ENCODE measurements at places on chromosomes 6 and 20. TPM values are rescaled to one million over a fixed set of nuclear protein-coding genes. Genes with fewer than 3 reads are reported as not detected.

Gene ULBP3
- total RNA-seq: 0.78 TPM

Gene ARFGEF3
- 13.5 TPM for total RNA-seq

DNA sequence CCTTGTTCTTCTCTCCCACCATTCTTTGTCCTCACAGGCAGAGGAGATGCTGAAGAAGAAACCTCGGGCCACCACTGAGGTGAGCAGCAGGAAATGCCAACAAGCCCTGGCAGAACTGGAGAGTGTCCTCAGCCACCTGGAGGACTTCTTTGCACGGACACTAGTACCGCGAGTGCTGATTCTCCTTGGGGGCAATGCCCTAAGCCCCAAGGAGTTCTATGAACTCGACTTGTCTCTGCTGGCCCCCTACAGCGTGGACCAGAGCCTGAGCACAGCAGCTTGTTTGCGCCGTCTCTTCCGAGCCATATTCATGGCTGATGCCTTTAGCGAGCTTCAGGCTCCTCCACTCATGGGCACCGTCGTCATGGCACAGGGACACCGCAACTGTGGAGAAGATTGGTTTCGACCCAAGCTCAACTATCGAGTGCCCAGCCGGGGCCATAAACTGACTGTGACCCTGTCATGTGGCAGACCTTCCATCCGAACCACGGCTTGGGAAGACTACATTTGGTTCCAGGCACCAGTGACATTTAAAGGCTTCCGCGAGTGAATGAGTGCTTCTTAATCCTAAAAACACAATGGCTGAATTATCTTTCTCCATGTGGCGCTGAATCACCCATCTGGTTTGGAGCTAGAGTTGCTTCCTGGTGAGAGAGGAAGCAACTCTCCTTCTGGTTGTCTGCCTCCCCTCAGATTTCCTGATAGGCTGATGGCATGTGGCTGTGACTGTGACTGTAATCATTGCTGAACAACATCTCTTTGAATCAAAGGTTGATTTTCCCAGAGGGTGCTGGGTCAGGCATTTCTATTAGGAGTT lies 4.6 kb downstream of the MAD2L1BP start:
- DNase-seq: no peak
- H3K4me1 ChIP-seq: peaks cover 34% of the 10 kb centered on the region
- H3K36me3 ChIP-seq: no peaks in the 10 kb centered on the region
- H3K27ac ChIP-seq: no peak overlapping the region
- no peak overlapping the region for H3K4me3 ChIP-seq

- no peak overlapping the region for H3K27ac ChIP-seq
- H3K4me1 ChIP-seq: no peaks in the 10 kb centered on the region
- H3K4me3 ChIP-seq: no peak overlapping the region
- no peaks in the 10 kb centered on the region for H3K36me3 ChIP-seq
- DNase-seq: no peak
These were observed 1225.5 kb upstream of the CITED2 start for GRCh38 chr6:140599916-140600315.

DNA sequence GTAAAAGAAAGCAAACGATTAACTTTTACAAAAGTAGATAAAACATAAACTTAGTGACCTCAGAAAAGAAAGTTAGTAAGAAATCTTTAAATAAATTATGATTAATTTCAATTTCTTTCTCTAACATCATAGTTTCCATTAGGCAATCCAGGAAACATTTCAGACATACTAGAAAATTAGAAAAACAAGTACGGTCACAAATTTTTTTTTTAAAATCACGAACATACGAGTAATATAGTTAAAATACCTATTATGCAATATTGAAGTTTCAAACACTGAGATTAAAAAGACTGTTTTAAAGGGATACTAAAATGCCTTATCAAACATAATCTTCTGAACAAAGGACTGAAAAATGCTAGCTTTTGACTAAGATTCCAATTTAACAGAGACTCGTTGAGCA lies 26.2 kb downstream of the NOL7 start:
- no peak for DNase-seq
- H3K27me3 ChIP-seq: no peaks in the 10 kb centered on the region
- peaks cover 16% of the 10 kb centered on the region for H3K36me3 ChIP-seq

GRCh38 chr6:157224178-157224950 lies 99.0 kb downstream of the TMEM242 start:
- no peaks in the 10 kb centered on the region for H3K27me3 ChIP-seq
- no peak overlapping the region for H3K4me3 ChIP-seq
- DNase-seq: no peak
- H3K4me1 ChIP-seq: peaks cover 20% of the 10 kb centered on the region
- H3K36me3 ChIP-seq: no peaks in the 10 kb centered on the region

DNA sequence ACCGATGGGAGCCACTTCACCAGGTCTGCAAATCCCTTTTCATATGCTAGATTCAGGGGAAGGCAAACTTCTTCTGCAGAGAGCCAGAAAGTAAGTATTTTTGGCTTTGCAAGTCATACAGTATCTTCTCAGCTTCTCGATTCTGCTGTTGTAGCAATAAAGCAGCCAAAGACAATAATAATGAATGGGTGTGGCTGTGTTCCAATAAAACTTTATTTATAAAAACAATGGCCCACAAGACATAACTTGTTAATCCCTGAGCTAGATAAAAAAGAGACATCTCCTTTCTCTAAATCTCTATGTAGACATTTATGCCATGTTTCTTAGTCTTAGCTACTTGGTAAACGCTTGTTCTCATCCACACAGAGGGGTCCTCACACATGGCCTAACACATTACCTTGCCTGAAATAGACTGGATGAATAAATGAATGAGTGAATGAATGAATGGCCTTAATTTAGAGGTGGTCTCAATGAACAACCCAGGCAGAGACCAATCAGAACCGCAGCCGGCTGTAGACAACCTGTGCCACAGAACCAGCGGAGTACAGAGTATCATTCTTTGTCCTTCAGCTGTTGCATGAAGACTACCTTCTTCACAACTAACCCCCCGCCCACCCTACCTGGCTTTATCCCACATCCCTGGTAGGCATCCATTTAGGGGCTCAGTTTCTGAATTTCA lies 13.5 kb upstream of the PREX1 start:
- H3K4me3 ChIP-seq: no peak overlapping the region
- DNase-seq: no peak
- H3K4me1 ChIP-seq: no peaks in the 10 kb centered on the region
- H3K36me3 ChIP-seq: no peaks in the 10 kb centered on the region

GRCh38 chr6:133705066-133705465 lies 183.8 kb upstream of the TCF21 start:
- no peak for DNase-seq
- H3K36me3 ChIP-seq: no peaks in the 10 kb centered on the region
- no peak overlapping the region for H3K27ac ChIP-seq
- no peaks in the 10 kb centered on the region for H3K4me1 ChIP-seq

- H3K36me3 ChIP-seq: no peaks in the 10 kb centered on the region
- H3K4me1 ChIP-seq: peaks cover 8% of the 10 kb centered on the region
- DNase-seq: no peak
- no peaks in the 10 kb centered on the region for H3K27me3 ChIP-seq
- no peak overlapping the region for H3K27ac ChIP-seq
- H3K4me3 ChIP-seq: no peak overlapping the region
These were observed 29.8 kb downstream of the GFOD1 start for GRCh38 chr6:13457577-13457976.
